ENCODE measurements at places on chromosomes 7 and 10. TPM values are rescaled to one million over a fixed set of nuclear protein-coding genes. Genes with fewer than 3 reads are reported as not detected.

- no peak overlapping the region for H3K4me3 ChIP-seq
- H3K4me1 ChIP-seq: no peaks in the 10 kb centered on the region
- no peaks in the 10 kb centered on the region for H3K36me3 ChIP-seq
- H3K27ac ChIP-seq: no peak overlapping the region
These were observed 140.6 kb downstream of the COBL start for GRCh38 chr7:51175992-51176388.

- H3K4me1 ChIP-seq: no peaks in the 10 kb centered on the region
- H3K27ac ChIP-seq: no peak overlapping the region
- no peak for DNase-seq
- no peaks in the 10 kb centered on the region for H3K36me3 ChIP-seq
- H3K27me3 ChIP-seq: no peaks in the 10 kb centered on the region
These were observed 51.8 kb downstream of the CAV1 start for GRCh38 chr7:116576350-116577319.

- no peak overlapping the region for H3K4me3 ChIP-seq
- no peaks in the 10 kb centered on the region for H3K36me3 ChIP-seq
- DNase-seq: no peak
- no peaks in the 10 kb centered on the region for H3K27me3 ChIP-seq
These were observed 359.4 kb upstream of the CELF2 start for GRCh38 chr10:10658172-10658785.

- H3K36me3 ChIP-seq: no peaks in the 10 kb centered on the region
- DNase-seq: no peak
- H3K27me3 ChIP-seq: no peaks in the 10 kb centered on the region
- H3K27ac ChIP-seq: no peak overlapping the region
- H3K4me3 ChIP-seq: no peak overlapping the region
These were observed 209.8 kb downstream of the ACTR3B start for GRCh38 chr7:152969335-152969734.

GRCh38 chr7:22137026-22137425 is 191.3 kb upstream of the CDCA7L start:
- H3K4me1 ChIP-seq: no peaks in the 10 kb centered on the region
- H3K4me3 ChIP-seq: no peak overlapping the region
- H3K27me3 ChIP-seq: no peaks in the 10 kb centered on the region
- no peaks in the 10 kb centered on the region for H3K36me3 ChIP-seq

DNA sequence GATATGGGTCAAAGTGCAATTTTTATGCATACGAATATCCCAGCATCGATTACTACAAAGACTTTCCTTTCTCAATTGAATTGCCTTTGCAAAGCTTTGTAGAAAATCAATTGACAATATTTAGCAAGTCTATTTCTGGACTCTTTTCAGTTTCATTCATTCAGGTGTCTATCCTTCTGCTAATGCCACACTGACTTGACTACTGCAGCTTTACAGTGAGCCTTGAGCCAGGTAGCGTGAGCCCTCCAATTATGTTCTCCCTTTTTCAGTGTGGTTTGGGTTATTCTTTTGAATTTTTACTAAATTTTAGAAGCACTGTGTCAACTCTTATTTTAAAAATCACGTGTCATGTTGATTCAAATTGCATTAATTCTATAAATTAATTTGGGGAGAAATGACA is 19.5 kb upstream of the AKR1E2 start:
- no peak for DNase-seq
- no peak overlapping the region for H3K27ac ChIP-seq
- H3K4me1 ChIP-seq: no peaks in the 10 kb centered on the region
- H3K4me3 ChIP-seq: no peak overlapping the region
- H3K27me3 ChIP-seq: no peaks in the 10 kb centered on the region
- H3K36me3 ChIP-seq: no peaks in the 10 kb centered on the region

- no peak overlapping the region for H3K4me3 ChIP-seq
- H3K27ac ChIP-seq: no peak overlapping the region
- H3K27me3 ChIP-seq: no peaks in the 10 kb centered on the region
- no peaks in the 10 kb centered on the region for H3K36me3 ChIP-seq
These were observed 107.7 kb upstream of the TMEM168 start for GRCh38 chr7:112897839-112898431.

GRCh38 chr10:114391599-114391998 is 12.7 kb downstream of the AFAP1L2 start:
- no peak overlapping the region for H3K4me3 ChIP-seq
- no peak overlapping the region for H3K27ac ChIP-seq
- no peak for DNase-seq
- H3K27me3 ChIP-seq: peaks cover 2% of the 10 kb centered on the region
- H3K4me1 ChIP-seq: peaks cover 6% of the 10 kb centered on the region

GRCh38 chr7:101885597-101885955 is 68.2 kb downstream of the CUX1 start:
- H3K4me3 ChIP-seq: no peak overlapping the region
- no peak for DNase-seq
- H3K4me1 ChIP-seq: peaks cover 17% of the 10 kb centered on the region
- no peaks in the 10 kb centered on the region for H3K36me3 ChIP-seq
- H3K27me3 ChIP-seq: no peaks in the 10 kb centered on the region

Gene FOXI2
- total RNA-seq: not detected

Gene AGFG2
- 22.2 TPM for total RNA-seq

Gene MPP7
- 21.0 TPM for total RNA-seq

Gene LDB3
- 0.11 TPM for total RNA-seq

Gene GPNMB
- not detected for total RNA-seq

Gene CPN1
- not detected for total RNA-seq

Measured in natural killer cell (primary cell).